Left cardiac atrium (tissue), 4 donors: ENCODE measurements at places on chromosomes 16 and 17. TPM values are rescaled to one million over a fixed set of nuclear protein-coding genes. Genes with fewer than 3 reads are reported as not detected.

DNA sequence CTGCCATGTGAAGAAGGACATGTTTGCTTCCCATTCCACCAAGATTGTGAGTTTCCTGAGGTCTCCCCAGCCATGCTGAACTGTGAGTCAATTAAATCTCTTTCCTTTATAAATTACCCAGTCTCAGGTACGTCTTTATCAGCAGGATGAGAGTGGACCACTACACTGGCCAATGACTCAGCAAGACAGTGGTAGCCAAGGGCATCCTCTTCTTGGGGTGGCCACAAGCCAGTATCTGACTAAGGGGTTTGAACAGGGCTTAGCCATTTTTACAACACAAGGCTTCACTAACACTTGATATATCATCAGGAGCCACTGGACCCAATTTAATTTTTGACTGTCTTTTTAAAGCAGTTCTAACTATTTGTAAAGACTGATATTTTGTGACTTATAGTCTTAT is 21.1 kb upstream of the KRT24 start:
- no peak for DNase-seq

The KRTAP4-1 gene
- not detected for total RNA-seq

- no peak for DNase-seq
These were observed 990.7 kb upstream of the RBFOX1 start for GRCh38 chr16:6341981-6342380.

DNA sequence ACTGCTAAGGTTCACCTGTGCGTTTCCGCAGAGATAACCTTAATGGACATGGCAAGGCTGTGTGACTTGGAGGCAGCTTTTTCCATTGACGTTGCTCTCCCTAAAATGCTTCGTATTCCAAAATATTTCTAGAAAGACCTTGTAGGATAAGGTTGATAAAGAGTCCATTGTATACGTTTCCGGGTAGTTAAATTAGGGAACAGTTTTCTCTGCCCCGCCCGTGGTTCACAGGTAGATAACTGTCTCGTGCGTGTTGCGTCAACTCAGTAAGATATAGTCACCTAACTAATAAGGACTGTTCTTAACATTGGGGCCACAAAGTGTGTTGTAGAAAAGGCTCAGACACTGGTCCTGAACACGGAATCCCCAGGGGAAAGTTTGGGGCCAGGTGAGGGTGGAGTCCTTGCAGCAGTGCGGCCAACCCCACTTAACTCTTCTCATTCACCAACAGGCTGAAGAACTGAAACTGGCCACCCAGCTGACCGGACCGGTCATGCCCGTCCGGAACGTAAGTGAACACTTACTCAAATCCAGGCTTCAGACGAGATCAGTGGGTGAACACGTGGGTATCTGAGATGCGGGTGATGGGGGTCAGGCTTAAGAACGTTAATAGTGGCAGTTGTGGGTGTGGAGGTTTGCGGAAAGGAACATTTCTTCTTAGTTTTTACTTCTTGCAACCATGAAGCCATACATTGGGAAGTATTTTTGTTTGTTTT is 1.6 kb downstream of the RPL13 start:
- no peak for DNase-seq

The CPHXL2 gene
- not detected for total RNA-seq

DNA sequence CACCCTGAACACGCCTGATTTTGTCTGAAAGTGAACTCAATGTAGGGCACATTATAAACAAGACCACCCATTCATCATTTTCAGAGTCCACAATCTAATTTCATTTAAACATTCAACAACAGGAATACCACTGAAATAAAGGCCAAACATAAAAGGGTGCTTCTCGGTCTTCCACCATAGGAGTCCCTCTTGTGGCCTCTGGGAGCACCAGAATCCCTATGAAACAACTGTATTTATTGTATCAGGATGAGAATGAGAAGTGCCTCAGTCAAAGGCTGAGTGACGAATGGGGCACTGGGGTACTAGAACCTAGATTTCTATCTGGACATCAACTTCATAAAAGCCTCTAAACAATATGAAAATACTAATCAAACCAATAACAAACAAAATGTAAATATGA is 40.4 kb downstream of the NXPH3 start:
- no peak for DNase-seq

DNA sequence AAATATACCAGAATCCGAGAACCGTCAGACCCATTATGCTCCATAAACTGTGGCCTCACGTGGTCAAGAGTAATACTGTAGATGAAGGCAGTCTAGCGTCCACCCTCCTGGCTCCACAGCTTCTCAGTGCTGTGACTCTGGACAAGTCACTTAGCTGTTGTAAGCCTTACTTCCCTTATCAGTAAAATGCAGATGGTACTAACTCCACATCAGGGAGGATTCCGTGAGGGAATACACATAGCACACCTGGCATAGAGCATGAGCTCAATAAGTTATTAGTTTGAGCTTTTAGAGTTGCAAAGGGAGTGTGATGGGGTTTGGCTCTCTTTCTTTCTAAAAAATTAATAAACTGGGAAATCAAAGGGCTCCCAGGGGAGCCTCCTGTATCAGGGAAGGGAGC is 49.9 kb downstream of the CDYL2 start:
- DNase-seq = no peak

The DLG4 gene
- 22.9 TPM for total RNA-seq

DNA sequence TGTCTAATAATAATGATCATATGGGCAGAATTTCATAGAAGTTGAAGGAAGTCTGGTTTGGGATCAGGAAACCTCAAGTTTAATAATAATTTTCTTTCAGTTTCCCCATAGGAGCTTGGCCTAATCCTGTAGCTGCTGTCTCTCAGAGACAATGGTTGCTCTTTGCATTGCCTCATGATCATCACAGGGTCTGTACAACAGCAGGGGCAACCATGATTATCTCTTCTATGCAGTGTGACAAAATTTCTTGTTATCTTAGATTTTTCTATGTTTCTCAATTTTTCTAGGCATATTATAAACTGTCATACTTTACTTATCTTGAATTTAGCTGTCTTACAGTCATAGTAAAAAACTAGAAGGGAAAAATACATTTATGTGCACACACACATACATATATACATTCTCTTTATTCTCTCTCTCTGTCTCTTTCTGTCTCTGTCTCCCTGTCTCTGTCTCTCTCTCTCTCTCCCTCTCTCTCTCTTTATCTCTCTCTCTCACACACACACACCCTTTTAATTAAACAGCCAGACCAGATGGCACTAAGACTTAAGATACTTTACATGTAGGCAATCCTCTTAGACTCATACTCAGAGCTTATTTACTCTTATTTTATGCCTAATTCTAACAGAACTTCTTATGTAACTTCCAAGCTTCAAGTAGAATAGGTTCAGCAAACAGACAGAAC is 30.5 kb downstream of the SMIM36 start:
- DNase-seq = no peak

The ITPRIPL2 gene
- total RNA-seq = 23.3 TPM

DNA sequence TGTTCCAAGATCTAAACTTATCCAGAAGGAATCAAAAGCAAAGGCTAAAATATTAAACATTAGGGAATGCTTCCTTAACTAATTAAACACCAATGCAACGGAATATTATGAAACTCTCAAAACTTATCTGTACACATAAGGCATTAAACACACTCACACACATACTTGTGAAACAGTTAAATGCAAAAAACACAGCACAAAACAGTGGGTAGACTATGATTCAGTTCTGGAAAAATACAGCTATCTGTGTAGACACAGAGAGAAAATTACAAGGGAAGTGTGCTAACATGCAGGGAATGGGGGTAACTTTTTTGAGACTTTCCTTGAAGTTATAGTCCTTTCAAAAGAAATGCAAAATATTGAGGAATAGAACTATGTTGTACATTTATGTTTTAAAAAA is 36.7 kb upstream of the CCL1 start:
- DNase-seq = no peak

DNA sequence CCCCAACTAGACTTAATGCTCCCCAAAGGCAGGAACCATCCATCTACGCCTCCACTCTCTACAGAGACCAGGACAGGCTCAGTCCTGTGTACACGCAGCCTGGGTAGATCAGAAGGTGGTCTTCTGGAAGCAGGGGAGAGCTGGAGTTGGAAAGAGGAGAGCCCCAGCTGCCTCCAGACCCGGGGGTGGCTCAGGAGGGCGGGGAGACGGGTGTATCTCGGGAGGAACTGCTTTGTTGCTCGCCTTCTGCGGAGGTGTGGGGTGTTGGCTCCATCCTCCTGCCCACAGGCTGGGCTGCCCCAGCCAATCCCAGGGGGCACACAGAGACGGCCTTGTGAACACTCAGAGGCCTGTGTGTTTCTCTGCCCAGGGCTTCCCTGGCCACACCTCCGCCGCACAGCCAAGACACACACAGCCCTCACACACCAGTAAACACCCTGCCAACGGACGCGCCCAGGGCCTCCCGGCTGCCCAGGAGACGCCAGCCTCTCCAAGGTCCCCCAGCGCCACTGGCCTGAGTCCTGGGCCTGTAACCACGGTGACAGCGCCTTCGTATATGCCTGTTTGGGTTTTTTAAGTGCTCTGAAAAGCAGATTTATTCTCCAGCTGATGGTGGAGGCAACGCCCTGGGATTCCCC is 143.4 kb upstream of the CDC42EP4 start:
- DNase-seq = no peak

The HOXB4 gene
- 0.31 TPM for total RNA-seq

The NHLRC4 gene
- total RNA-seq = 0.97 TPM
